Stimulated activated CD8-positive, alpha-beta memory T cell treated with anti-CD3 and anti-CD28 coated beads, Interleukin-4, amount 100 ng/mL, for 1 hour (primary cell): ENCODE measurements at places on chromosomes 7 and 10.

DNA sequence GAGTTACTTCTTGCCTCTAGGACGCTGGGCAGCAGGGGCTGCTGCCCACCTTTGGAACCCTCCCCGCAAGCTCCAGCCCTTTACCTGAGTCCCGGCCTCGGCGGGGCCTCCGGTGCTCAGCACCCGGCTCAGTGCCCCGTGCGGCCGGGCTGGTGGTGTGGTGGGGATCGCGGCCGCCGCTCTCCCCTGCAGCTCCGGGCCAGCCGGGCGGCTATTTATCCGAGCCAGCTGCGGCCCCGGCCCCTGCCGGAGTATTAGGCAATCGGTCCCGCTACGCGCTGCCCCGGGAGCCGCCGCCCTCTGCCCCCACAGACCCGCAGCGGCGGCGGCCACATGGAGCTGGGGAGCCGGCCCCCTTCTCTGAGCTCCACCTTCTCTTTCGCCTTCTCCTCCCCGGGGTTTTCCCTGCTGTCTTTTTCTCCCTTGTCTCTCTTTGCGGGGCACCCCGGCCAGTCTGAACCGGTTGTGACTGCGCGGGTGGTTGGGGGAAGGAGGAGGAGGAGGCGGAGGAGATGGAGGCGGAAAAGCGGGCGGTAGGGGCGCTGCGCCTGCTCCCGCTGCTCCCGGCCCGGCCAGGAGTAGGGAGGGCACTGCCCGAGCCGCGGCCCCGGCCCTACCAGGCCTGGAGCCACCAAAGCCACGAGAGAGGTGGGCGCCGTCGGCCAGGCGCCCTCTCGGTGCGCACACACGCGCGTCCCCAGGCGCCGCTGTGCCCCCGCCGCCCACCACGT is at the start of gene SLC16A9:
Gene SLC16A9, minus strand, starts transcription at position 456 of the 731 bp plus-strand sequence. CDS start 25,559 bp downstream, outside the sequence.
- no peak for DNase-seq

GRCh38 chr7:159027056-159027788 is 117.4 kb downstream of the VIPR2 start:
- DNase-seq, result no peak

- no peak for DNase-seq
Measured at GRCh38 chr7:94466516-94466915, 43.1 kb upstream of the CASD1 start.

DNA sequence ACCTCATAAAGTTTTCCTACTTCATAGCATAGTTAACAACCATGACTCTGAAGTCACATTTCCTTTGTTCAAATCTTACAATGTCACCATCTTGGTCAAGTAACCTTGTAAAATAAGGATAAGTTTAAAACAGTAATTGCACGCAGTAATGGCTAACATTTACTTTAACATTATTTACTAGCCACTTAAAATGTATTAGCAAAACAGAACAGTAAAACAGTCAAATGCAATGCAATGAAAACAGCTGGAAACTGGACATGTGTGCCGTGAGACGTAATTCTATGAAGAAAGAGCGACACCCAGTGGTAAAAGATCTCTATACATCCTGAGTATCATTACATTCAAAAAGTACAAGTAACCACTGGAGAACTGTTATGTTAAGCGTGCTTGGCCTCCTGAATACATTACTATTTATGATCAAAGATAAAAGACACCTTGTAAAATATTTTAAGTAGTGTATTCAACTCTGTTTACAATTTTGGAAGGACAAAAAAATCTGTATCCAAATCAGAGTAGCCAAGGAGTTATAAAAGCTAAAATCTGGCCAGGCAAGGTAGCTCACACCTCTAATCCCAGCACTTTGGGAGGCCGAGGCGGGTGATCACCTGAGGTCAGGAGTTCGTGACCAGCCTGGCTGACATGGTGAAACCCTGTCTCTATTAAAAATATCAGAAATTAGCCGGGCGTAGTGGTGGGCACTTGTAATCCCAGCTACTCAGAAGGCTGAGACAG is 27.2 kb downstream of the ATE1 start:
- no peak for DNase-seq

DNA sequence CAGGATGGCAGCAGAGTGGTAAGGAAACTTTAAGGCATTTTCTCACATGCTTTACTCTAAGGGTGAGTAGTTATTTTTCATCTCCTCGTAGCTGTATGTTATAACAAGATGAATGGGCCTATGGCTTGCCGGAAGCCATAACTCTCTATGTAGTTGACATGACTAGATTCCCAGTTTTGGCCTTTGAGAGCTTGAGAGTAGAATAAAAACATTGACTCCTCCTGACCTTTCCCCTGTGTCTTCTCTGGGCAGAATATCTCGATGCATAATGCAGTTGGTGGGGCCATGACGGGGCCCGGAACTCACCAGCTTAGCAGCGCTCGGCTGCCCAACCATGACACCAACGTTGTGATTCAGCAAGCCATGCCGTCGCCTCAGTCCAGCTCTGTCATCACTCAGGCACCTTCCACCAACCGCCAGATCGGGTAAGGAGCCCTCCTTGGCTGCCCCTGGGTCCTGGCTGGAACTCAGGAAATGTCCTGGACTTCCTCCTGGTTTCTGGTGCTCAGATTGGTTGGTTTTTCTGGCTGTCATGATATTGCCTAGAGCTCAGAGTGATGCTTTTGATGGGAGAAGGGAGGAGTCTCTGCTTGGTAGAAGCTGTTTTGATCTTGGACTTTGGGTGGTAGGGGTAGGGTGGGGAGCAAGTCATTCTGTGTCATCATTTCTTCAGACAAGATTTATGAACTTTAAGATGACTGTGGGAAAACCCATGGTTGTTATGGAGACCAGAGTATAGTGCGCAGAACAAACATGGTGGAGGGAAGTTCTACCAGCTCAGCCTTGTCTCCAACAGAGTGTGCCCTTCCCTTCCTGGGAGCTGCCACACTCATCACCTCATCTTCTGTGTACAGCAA is 158.0 kb downstream of the CREB5 start:
- no peak for DNase-seq

DNA sequence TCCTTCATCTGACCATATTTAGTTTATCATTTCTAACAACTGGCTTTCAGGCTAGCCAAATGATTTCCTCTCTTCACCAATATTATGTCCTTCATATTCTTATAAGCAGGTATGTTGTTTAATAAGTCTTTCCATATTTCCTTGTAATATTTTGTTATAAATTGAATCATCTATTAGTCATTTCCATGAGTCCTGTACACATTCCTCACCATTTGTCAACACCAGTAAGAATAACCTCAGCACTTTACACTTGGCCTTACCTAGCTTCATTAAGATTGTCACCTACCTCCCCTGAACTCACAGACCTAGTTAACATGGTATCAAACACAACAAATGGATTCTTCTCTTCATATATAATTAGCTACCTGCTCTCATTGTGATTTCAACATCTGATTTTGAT is 282.3 kb downstream of the SEMA3D start:
- no peak for DNase-seq

DNA sequence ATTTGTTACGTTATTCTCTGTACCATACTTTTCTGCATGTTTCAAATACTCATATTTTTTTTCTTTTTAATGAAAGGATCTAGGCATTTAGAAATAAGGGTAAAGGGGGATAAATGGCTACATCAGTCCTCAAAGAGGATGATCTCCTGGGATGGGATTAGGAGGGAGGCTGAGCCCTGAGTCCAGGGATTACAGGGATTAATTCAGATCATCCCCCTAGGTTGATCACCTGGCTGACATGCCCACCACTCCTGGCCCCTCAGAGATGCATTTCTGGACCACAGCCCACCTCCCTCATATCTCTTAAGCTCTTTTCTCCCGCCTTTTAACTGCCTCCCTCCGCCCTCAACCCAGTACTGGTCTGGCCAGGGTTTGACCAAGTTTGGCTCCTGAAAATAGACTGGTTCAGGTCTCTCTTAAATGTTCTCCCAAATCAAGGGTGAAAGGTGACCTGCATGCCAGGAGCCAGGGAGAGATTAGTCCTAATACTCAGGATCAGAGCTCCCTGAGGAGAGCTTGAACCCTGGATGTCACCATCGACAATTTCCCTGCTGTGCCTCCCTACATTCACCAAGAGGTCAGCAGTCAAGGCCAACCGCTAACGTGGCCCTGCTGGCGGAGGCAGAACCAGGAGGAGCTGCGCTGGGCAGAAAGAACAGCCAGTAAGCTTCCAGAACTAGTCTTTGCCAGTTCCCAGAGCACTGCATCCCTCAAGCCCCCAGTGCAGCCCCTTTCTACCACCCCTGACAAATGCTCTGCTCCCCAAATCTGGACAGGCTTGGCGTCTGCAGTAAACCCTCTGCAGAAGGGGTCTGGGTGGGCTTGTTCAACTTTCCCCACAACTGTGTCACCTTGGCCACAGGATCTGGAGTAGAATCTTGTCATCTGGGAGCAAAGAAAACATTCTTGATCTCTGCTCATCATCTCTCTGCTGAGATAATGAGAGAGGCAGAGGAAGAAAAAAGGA is 3.0 kb upstream of the CCDC136 start:
- no peak for DNase-seq

DNA sequence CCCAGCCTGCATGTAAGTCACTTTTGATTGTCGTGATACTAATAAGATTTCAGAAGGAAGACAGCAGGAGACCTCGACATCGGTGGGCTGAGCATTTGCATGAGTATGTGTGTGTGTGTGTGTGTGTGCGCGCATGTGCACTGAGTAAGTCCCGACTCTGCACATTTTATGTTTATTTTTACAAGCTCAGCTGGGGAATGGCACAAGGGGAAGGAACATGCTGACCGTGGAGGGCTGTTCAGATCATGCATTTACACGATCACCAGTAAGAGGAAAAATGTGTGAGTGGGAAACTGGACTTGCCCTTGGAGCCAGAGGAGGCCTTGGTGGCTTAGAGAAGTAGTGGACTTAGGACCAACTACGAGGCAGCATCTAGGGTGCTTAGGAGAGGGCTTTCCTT is 41.3 kb downstream of the IL2RA start:
- DNase-seq, result no peak

GRCh38 chr10:4981722-4982471 is 18.7 kb downstream of the AKR1C1 start:
- DNase-seq, result no peak

GRCh38 chr10:48576501-48576900 is 28.4 kb downstream of the ARHGAP22 start:
- DNase-seq, result no peak
